LHCN-M2 (cell line): ENCODE measurements at places on chromosomes 7 and 10. TPM values are rescaled to one million over a fixed set of nuclear protein-coding genes. Genes with fewer than 3 reads are reported as not detected.

Gene TSPAN13
- total RNA-seq = 0.34 and 0.96 TPM in 2 replicates

DNA sequence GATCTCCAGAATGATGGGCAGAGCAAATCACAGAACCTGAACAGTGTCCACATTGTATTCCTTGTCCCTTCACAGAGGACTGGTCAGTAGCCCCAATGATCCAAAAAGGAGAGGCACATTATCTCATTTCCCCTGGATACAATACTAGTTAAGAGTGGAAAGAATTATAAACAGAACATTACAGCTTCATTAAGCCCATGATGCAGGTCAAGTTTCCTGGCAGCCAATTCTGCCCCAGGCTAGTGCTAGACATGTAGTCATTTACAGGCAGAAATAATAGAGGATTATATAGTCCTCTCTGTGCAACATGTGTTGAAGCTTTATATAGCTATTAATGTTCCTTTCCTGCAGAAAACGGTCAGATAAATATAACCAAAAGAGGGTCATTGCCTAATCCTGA lies 124.3 kb upstream of the WNT16 start:
- DNase-seq = peak; percentile 54

DNA sequence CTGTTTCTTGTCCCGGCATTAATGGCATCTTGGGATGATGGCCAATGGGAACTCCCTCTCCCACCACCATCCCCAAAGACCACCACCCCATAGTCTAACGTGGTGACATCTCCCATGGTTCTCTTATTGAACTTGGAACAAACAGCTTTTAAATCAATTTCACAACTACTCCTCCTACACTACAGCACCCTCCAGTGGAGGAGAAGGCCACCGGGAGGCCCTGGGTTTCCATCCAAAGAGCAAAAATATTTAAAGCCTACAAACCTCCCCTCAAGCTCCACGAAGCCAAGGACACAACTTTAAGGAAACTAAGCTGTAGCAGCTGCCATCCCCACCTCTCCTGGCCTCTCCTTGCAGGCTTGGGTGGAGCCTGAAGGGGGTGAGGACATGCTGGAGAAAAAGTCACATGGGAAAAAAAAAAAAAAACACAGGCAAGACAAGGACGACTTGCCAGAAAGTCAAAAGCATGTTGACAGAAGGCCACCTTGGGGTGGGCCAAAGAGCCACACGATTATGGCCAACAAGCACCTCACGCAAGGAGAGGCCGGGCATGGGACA lies 94.0 kb upstream of the LANCL2 start:
- no peak for DNase-seq

DNA sequence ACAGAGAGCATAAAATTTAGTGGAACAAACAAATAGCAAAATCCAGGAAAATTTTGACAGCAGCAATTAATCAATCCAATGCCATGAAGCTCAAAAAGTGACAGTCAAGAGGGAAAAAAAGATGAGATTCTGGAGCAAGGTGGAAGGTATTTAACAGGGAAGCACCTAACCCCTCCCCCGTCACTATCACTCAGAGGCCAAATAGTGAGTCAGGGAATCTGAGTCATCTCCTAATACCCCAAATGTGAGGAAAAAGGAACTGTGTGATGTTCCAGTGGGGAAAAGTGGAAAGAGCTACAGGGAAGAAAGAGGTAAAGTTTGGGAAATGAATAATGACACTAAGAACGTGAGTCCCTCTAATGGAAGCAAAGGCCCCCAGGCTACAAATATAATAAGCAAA lies 113.2 kb upstream of the PHF14 start:
- peak; percentile 2 for DNase-seq

DNA sequence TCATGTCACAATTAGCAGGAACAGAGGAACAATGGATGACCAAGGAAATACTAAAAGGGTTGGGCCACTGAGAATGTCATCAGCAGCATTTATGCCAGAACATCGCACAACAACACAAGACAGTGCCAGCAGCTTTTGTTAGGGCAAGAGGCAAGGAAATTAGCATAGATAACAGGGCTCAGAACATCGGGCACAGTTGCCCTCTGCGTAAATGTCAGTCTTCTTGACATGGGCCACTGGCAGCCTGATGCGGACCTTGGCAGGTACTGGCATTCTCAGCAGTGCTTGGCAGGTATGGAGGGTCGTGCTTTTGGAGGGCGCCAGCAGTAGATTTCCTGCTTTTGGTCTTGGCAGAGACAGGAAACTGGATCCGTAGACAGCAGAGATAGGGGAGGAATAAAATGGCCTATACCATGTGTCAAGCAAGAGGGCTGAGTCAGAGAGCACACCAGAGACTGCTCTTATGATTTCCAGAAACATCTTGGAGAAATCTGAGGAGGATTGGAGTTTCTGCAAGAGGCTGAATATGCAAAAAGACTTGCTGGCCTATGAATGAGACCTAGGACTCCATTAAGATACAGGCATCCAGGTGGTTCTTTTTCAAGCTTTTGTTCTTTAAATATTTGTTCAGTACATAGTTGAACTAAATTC lies 371.5 kb upstream of the MTPN start:
- DNase-seq = peak; percentile 5
